B cell (primary cell): ENCODE measurements at places on chromosomes 4 and X.
A peak's percentile ranks its signal among the peaks of the same experiment; 100 is the strongest.

DNA sequence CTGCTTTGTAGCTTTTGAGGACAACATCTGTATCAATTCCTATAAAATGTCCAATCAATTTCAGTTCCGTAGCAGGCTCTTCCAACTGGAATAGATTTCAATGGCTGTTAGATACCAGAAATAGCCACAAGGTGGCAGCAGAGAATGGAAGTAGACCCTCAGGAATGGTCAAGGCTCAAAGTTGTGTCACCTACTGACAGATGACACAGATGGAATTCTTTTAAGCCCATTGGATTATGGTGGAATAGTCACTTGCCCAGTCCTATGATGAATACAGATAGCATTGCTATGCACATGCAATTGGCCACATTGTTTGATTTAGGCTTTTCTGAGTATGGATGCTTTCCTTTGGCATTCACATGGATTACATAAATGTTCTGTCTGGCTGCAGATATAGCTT, 130.4 kb upstream of the RADX start:
- DNase-seq: peak; percentile 49

DNA sequence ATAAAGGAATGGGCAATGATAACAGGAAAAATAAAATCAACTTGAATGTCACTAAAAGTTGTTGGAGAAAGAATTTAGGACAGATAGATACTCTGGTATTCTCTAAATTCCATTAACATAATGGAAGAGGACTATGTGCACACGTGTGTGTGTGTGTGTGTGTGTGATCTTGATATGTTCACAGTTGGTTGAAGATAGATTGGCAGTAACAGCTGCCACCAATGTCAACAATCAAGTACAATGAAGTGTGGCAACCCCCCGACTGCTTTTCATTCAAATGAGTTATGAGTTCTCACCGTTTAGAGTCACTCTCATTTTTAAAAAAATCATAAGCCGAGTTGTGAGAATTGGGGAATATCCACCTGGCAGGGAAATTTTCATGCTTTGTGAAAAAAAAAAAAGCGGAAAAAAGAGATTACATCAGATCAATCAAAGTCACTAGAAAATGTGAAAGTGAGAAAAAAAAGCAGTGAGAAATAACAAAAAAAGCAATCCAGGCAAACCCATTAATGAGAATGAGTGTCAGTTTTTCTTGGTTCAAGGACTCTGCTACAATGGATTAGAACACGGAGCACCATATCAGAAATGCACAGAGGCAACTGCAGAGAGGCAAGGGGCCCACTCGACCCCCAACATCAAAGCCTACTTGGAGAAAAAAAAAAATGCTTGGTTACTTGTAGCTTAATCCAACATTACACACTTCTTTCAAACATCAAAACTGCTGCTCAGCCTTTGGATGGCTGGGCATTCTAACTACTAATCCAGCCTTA, 414.9 kb upstream of the PITX2 start:
- no peak for DNase-seq

DNA sequence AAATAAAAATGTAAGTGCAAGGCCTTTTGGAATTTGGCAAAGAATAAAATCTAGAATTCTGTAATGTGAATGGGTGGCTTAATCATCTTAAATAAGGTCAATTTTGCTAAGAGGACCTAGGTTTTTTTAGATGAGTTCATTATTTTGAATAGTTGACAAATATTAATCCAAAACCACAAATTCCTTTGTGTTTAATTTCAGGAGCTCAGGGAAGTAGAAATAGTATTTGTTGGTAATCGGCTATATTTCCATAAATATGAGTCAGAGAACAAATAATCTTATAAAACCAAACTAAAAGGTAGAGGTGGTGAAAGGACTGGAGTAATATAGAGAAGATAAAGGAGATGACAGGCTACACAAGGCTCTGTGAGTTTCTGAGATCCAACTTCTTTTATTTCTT, 190.4 kb upstream of the TLL1 start:
- DNase-seq: no peak

DNA sequence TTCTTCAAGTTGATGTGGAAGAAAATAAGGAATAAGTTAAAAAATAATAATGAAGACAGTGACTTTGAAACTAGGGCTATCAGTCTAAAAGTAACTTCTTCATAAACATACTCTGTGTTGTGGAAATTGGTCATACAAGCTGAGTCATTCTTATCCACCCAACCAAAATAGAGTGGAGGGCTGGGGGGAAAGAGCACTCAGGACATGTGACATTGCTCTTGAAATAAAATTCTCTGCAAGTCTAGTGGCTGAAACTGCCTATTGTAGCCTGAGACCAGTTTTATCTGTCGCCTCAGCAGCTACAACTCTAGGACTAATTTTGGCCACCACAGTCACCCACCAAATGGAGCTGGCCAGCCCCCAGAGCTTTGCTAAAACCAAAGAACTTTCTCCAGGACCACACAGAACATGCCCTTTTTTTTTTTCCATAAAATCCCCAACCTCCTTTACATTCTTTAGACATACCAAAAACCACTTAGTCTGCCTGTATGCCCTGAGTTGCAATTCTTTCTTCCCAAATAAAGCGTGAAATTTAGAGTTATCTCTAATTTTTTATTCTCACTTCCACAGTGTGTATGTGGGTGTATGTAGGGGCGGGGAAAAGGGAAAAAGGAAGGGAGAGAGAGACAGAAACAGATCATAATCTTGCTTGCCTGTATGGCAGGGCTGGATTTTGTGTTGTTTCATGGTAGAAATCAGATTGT, 23.0 kb upstream of the SLC25A4 start:
- DNase-seq: no peak

GRCh38 chr4:66639361-66639760, 905.9 kb downstream of the CENPC start:
- no peak for DNase-seq

- peak; percentile 52 for DNase-seq
These were observed 162.2 kb downstream of the DCHS2 start for GRCh38 chr4:154329268-154329868.
